Myocyte (in vitro differentiated cells): ENCODE measurements at places on chromosomes 3 and 15. TPM values are rescaled to one million over a fixed set of nuclear protein-coding genes. Genes with fewer than 3 reads are reported as not detected.
A peak's percentile ranks its signal among the peaks of the same experiment; 100 is the strongest.

GRCh38 chr15:75840659-75841058, 2.6 kb upstream of the UBE2Q2 start:
- peak; percentile 67 for DNase-seq

DNA sequence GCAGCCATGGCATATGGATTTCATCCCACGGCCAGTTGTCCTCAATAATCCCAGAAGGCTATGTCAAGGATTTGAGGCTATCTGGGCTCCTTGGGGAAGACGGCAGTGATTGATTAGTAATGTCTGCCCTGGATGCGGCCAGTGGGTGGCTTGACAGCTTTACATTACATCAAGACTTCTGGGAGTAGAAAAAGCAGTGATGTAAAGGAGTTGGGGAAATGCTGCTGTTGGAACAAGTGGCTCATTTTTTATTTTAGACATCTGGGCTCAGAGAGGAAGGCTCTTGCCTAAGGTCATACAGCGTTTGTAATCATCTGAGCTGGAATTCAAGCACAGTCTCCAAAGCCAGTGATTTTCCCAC, 94.1 kb downstream of the FLNB start:
- DNase-seq, result no peak

DNA sequence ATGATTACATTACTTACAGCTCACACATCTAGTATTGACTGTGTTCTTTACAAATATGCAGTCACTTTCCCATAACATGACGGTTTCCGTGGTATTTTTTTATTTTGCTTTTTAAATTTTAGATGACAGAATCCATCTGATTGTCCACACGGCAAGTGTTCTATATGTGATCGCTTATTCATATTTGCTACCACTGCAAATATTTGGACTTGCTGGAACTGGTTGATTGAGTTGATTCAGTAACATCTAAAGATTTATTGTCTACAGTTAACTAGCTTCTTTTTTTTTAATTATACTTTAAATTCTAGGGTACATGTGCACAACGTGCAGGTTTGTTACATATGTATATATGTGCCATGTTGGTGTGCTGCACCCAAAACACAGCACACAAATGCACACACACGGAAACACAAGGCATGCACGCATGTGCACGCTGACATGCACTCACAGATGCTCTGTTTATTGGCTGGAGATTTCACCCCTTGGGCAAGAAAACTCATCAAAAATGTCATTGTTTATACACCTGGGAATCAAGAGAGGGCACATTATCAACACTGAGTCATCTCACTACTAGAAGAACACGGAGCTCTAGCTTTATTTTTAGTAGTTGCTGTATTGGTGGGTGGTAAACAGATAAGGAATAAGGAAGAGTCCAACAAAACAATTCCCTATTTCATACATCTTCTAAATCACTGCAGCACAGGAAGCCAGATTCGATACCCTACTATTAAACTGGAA, 16.4 kb downstream of the ARRDC4 start:
- no peak for DNase-seq

DNA sequence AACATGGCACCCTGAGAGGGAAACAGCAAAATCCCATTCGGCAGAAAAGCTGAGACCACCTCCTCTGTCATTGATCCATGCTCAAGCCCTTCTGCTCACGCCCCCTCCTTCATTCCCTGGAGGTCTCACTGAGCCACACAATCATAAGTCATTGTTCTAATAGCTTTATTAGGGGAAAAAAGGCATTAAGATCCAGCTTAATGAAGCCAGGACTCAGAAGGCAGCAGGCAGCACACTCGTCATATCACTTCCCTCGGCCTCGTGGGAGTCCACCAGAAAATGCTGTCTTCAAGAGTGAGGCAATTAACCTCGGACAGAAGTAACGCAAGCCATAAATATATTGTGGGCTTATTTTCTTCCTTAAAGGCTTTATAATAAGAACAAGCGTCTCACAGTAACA, 153.9 kb upstream of the PPP2R3A start:
- no peak for DNase-seq

DNA sequence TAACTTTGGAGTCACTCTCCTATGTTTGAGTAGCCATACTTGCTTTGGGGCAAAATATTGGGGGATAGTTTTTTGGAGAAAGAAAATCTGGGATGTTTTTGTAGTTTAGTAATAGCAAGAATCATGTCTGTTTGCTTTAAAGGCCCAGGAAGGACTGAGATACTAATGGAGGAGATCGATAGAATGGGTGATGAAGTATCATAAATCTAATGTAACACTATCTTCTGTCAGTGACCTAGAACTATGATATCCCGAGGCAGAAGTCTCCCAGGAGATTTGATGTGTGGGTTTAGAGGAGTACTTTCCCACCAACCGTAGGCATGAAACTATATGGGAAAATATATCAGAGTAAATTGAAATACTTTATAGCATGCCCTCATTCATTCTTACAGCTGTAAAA, 21.0 kb upstream of the NFKBIZ start:
- peak; percentile 25 for DNase-seq

DNA sequence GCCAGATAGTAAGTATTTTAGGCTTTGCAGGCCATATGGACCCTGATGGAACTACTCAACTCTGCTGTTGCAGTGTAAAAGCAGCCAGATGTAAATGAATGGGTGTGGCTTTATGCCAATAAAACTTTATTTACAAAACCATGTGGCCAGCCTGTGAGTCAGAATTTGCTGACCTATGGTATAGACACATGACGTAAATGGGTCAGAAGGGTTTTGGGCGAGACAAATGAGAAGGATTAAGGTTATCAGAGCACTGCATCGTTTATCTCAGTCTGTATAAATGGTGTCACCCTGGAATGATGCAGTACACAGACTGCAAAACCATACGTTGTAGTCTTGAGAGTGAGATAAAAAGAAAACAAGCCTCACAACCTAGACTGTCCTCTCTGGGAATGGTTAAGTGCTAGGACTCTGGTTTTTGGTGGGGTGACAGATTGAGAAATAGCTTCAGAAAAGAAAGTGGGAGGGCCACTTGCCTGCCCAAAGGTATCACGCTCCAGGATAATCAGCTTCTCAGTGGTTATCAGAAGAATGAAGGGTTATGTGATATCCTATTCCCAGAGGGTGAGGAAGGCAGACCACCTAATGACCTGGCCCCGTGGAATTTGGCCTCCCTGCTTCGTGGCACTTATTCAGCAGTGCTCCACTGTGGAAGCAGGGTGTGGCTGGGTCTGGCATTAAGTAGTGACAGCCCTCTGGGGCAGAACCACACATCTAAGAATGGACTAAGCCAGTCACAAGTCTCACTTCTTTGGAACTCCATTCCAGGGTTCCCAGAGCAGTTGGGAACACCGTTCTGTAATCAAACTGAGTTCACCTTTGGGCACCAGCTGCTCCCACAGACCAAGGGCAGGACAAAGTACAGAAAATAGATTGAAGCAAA, 46.1 kb downstream of the ABHD5 start:
- peak; percentile 81 for DNase-seq

GRCh38 chr15:67543348-67543718, 830 bp downstream of the MAP2K5 start:
- DNase-seq, result peak; percentile 14

- DNase-seq, result no peak
Observed at GRCh38 chr15:55518641-55519040, 10.6 kb upstream of the DNAAF4 start.

Gene ITGB5
- 203 and 258 TPM in 2 replicates for total RNA-seq

Gene CAMKV
- not detected in 2 replicates for total RNA-seq
